ENCODE measurements at places on chromosomes 11 and 22.

DNA sequence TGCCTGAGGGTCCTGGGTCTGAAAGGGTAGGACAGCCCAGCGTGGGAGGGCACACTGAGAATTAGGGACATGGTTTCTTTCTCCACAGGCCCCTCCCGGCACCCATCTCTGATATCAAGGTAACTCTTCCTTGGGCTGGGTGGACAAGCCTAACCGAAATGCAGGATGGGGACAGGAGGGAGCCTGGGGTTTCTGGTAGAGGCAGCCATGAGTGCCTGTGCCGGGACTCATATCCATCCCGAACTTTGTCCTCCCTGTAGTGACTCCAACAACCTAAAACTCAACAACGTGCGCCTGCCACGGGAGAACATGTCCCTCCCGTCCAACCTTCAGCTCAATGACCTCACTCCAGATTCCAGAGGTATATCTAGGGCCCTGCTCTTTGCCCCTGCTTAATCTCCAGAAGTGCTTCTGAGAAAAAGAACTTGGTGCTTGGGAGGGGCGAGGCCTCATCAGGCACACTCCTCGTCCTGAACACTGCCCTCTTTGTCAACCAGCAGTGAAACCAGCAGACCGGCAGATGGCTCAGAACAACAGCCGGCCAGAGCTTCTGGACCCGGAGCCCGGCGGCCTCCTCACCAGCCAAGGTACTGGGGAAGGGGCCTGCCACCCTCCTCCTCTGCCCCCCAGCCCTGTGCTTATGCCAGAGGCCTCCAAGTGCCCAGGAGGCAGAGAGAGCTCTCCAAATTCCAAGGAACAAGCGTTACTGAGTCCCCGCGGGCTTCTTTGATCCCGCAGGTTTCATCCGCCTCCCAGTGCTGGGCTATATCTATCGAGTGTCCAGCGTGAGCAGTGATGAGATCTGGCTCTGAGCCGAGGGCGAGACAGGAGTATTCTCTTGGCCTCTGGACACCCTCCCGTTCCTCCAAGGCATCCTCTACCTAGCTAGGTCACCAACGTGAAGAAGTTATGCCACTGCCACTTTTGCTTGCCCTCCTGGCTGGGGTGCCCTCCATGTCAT lies 3.1 kb downstream of the TMEM25 start:
- DNase-seq = no peak

GRCh38 chr11:103529181-103529684 lies 420.0 kb downstream of the DYNC2H1 start:
- no peak for DNase-seq

DNA sequence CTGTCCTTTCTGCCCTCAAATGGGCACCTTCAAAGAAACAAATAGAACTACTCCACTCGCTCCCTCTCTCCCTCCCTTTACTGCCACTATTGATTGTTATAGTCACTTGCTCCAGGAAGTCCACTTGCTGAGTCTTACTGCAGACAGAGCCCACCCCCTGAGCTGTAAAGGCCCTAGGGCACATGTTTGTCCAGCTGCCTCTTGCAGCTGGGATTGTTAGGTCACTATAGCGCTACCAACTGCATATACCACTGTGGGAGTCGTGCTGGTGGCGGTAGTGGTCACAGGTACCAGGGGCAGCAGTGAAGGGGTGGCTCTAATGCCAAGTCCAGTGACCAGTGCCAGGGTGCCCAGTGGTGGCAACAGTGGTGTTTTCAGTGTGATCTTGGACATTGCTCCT lies 4.4 kb upstream of the SREBF2 start:
- DNase-seq = no peak

DNA sequence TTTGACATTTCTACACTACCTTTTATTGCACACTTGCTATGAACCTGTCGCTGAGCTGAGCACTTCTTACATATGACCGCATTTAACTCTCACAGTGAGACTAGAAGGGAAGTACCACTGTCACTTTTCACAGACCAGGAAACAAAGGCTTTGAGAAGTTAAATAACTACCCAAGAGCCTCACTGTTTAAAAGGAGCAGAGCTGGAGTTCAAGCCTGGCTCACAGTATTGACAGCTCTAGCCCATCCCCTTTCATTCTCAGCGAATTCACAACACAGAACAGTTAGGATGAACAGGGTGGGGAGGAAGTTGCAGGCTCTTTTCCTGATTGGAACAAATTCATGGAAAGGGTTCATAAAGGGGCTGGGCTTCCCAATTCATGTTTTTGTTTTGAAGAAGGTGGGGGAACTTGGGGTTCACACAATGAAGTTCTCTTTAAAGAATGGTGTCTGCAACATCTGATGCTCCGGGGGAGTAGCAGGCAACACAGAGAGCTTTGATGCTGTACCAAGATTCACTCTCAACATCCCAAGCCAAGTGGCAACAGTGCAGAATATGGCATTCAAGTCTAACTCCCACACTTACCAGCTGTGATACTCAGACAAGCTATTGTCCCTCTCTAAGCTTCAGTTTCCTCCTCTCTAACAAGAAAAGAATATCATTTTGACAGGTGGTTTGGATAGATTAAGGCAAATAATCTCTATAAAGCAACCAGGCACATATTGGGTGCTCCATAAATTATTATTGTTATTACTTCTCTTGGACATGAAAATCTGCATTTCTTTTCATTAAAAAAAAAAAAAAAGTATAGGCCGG lies 17.2 kb downstream of the SCGB1A1 start:
- no peak for DNase-seq

DNA sequence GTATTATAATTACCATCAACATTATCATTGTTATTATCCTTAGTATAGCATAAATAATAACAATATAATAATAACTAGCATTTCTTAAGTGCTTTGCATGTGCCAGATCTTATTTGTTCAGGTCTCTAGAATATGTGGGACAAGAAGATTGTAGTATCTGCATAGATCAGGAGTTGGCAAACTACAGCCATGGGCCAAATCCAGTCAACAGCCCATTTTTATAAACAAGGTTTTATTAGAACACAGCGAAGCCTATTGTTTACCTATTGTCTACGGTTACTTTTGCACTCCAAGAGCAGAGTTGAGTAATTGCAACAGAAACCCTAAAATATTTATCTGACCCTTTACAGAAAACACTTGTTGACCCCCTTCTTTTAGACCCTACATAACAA lies 81.4 kb downstream of the SLC1A2 start:
- DNase-seq = no peak

DNA sequence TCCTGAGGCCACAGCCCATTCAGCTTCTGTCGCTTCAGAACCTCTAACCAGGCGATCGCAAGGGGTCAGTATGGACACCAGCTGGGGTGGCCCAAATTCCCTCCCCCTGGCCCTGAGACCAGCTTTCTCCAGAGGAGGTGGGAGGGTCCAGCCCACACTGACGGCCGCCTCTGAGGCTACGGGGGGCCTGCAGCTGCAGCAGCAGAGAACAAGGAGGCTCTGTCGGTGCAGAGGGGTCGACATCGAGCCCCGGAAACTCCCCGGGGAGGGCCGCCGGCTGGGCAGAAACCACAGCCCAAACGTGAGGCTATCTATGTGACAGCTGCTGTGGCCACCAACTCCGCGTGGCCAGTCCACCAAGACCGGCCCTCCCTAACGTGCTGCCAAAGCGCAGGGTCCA lies 40.8 kb downstream of the ELFN2 start:
- DNase-seq = no peak

DNA sequence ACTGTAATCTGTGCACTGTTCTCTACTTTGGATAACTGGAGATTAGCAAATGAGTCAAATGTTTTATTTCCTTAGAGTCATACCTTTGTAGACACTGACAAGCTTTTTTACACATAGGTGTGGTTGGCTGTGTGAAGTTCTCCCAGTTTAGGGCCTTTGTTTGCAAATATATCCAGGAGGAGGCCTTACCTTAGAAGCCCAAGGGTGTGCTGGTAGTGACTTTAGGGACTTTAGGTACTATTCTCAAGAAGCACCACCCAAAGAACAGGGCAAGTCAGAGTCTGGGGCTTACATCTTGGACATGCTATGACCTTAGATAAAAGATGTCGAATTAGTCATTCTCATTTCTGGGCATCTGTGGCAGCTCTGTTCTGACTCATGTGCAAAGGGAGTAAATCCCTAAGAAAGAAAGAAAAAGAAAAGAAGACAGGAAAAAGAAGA lies 4.8 kb upstream of the FAR1 start:
- no peak for DNase-seq

DNA sequence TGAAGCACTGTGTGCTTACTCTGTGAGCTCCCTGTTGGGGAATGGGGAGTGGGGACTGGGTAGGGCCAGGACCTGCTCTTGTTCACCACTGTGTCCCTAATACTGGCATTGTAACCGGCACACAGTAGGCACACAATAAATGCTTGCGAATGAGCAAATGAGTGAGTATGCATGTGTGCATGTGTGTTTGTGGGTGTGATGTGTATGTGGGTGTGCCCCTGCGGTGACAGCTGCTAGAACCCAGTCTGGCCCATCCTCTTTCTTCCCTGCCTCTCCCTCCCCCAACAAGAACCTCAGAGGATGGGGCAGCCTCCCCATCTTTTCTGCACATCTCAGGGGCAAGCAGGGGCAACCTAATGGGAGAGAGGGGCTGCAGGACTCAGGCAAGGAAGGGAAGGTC lies 90.5 kb downstream of the MN1 start:
- DNase-seq = no peak

DNA sequence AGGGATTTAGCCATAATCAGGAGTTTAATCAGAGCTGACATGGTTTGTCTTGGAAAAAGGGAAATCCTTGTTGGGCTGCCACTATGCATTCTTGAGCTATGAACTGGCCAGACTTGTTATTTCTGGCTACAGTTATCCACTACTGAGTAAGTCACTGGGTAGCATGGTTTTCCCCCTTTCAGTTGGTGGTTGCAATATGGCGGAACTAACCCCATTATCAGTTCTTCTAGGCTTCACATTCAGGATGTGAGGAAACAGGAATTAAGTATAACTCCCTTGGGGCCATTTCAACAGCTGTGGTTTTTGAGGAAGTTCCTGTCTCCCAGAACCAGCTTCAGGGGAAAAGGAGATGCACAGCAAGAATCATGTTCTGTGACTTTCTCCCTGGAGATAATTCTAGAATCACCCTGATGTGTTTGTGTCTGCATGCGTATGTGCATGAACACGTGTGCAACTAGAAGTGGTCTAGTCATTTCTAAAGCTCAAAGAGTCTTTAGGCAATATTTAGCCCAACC lies 103.0 kb upstream of the CD44 start:
- DNase-seq = no peak

GRCh38 chr11:76824980-76825725 lies 35.6 kb upstream of the ACER3 start:
- DNase-seq = no peak

DNA sequence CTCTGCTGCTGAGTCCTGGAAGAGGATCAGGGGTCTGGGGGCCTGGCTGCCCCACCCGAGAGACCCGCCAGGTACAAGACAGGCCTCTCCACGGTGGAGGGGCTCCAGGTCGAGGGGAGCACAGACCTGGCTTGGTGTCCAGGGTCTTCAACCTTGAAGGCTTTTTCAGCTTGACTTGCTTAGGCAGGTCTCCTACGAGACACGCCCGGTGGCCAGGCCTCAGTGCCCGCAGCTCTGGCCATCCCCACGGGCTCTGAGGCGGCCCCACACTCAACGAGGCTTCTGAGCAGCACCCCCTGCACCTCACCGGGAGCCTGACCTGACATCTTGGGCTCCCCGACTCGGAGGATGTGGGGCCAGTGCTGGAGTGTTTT lies 6.6 kb upstream of the PLXNB2 start:
- no peak for DNase-seq

DNA sequence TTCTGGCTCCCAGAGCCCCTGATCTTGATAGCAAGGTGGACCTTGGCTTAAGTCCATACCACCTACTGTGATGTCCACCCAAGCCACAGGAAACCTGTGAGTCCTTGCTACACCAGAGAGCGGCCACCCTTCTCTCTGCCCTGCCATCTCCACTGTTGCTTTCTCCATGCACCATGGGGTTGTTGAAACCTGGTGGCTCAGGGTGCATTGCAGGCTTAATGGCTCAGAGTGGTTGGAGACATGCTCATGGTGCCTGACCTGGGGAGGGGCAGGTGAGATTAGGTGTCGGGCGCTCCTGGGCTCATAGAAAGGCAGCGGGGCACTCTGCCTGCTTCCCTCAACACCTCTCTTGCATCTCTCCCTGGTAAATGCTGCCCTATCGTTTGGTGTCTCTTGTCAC lies 25.0 kb upstream of the CACNG2 start:
- DNase-seq = no peak

- no peak for DNase-seq
Observed at GRCh38 chr11:74694136-74694930, 36.9 kb downstream of the CHRDL2 start.

- no peak for DNase-seq
Observed at GRCh38 chr22:36233796-36234195, 5.5 kb downstream of the APOL2 start.

- DNase-seq = no peak
Observed at GRCh38 chr22:22043296-22044078, 60.9 kb upstream of the TOP3B start.

GRCh38 chr11:44731685-44732430 lies 5.1 kb downstream of the TSPAN18 start:
- DNase-seq = no peak

DNA sequence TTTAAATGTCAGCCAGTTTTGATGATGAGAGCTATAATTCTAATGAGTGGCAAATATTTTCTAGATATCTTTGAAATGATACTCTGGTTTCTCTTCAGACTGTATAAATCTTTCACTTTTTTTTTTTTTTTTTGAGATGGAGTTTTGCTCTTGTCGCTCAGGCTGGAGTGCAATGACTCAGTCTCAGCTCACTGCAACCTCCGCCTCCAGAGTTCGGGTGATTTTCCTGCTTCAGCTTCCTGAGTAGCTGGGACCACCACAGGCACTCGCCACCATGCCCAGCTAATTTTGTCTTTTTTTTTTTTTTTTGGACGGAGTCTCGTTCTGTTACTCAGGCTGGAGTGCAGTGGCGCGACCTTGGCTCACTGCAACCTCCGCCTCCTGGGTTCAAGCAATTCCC lies 113.6 kb downstream of the TEAD1 start:
- DNase-seq = no peak

DNA sequence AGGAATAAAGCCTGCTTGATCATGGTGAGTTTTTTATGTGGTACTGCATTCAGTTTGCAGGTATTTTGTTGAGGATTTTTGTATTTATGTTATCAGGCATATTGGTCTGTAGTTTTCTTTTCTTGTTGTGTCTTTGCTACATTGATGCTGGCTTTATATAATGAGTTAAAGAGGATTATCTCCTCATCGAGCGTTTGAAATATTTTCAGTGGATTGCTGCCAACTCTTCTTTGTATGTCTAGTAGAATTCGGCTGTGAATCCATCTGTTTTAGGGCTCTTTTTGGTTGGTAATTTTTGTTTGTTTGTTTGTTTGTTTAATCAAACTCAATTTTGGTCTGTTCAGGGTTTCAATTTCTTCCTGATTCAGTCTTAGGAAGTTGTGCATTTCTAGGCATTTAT lies 758.4 kb downstream of the KCNA4 start:
- no peak for DNase-seq

- no peak for DNase-seq
Observed at GRCh38 chr22:28906312-28906711, 22.9 kb downstream of the ZNRF3 start.

GRCh38 chr11:78194490-78194889 lies 5.8 kb downstream of the USP35 start:
- DNase-seq = no peak

- DNase-seq = no peak
Observed at GRCh38 chr22:44845191-44845590, 92.8 kb downstream of the ARHGAP8 start.
